Renal cortex interstitium (tissue), 15 donors: ENCODE measurements at places on chromosomes 6 and 20. TPM values are rescaled to one million over a fixed set of nuclear protein-coding genes. Genes with fewer than 3 reads are reported as not detected.

DNA sequence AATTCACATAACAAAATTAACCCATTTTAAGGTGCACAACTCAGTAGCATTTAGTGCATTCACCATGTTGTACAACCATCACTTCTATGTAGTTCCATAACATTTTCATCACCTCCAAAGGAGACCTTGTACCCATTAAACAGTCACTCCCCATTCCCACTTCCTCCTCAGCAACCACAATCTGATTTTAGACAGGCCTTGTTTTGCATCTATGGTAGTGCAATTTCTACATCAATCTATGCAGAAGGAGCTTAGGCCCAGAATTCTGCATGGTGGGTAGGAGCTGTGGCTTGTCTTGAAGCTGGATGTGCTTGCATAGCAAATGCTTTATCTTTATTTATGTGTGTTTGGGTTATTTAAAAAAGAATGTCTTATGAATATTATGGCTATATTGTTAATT, 13.5 kb upstream of the HLA-DQA1 start:
- no peak for DNase-seq

GRCh38 chr6:108170332-108171290, 4.8 kb downstream of the NR2E1 start:
- DNase-seq = no peak

- DNase-seq = no peak
These were observed 736.6 kb downstream of the KIF16B start for GRCh38 chr20:15836634-15837033.

DNA sequence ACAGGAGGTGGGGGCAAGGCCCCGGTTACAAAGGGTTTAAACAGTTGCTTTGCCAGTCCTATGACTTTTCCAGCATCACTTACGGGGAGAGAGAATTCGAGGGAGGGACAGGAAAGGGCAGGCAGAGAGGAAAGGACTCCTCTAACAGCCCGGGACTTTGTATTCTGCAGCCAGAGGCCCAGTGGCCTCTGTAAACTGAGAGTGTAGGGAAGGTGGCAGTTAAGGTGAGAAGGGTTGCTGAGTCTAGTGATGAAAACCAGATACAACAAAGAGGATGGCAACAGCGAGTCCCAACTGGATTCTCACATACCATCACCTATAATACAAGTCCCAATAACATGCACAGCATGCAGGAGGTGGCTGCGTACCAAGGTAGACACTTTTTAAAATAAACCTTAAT, 13.5 kb downstream of the PLAGL2 start:
- DNase-seq = no peak

DNA sequence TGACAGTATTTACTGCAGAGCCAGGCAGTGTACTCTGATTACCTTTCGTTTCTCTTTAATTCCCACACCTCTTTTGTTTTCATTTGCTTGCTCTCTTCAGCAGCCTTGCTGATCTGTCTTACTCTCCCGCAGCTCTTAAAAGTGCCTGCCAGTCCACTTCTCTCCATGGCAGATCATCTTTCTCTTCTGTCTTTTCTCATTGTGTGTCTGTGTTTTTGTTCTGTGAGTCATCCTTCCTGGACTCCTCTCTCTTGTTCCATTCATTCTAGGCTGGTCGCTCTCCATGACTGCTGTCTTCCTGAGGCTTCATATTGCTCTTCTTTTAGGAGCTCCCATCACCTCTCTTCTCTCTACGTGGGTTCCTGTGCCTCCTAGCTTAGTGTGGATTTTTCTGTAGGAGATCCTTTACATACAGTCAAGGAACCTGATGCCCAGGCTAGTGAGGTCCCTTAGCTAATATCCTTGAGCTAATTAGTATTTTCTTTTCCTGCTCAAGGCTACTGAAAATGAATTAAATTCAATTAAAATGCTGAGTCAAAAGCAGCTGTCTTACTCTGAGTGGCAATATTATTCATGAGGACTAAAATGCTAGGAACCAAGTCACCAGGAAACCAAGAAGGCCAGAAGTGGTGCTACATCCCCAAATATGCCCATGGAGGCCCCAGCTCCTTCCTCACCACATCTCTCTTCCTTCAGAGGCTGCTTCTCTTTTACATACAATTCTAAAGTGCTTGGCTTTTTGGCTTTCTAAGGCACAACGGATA, 86.1 kb downstream of the SLX4IP start:
- DNase-seq = no peak

DNA sequence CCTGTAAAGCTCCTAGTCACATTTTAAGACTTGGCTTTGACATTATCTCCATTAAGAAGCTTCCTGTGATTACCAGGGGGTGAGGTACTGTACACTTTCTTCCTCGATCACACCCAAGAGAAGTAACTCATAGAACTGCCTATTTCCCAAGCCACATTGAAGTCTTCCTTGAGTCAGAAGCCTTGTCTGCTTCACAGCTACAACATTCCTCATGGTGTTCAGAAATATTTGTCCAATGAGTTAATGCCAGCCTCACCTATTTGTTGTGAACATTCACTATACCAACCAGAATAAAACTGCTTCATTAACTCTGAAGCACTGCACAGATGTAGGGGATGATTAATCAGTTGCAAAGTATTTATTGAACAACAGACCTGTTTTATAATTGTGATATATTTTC, 622.3 kb downstream of the PTPRT start:
- DNase-seq = no peak

DNA sequence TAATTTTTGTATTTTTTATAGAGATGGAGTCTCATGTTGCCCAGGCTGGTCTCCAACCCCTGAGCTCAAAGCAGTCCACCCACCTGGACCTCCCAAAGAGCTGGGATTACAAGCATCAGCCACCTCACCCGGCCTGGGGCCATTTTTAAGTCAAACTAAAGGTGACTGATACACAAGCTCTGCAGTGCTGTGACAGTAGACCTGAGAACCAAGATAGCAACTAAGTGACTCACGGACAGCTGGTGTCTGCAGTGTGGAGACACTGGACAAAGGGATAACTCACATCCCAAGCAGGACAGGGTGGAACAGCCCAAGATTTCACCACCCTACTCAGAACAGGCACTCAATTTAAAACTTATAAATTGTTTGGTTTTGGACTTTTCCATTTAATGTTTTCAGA, 402.5 kb downstream of the CD83 start:
- no peak for DNase-seq

- no peak for DNase-seq
These were observed 11.4 kb downstream of the SENP6 start for GRCh38 chr6:75613056-75613501.

GRCh38 chr20:14386726-14387125, 49.3 kb upstream of the FLRT3 start:
- no peak for DNase-seq

GRCh38 chr6:21595285-21596144, 2.0 kb downstream of the SOX4 start:
- no peak for DNase-seq

The SLC16A10 gene
- polyA plus RNA-seq = 30.3 TPM
